Skeletal muscle tissue (tissue), 5 donors: ENCODE measurements at places on chromosomes 2 and 18. TPM values are rescaled to one million over a fixed set of nuclear protein-coding genes. Genes with fewer than 3 reads are reported as not detected.

The SDC1 gene
- 2.1 TPM for total RNA-seq

The SLC5A7 gene
- total RNA-seq: under 0.01 TPM

The CDH19 gene
- total RNA-seq: 3.1 TPM

The SLC11A1 gene
- 1.0 TPM for total RNA-seq

The DPP4 gene
- total RNA-seq: 24.0 TPM

The VSNL1 gene
- total RNA-seq: 2.1 TPM

The GALR1 gene
- not detected for total RNA-seq

The NDUFAF7 gene
- 6.3 TPM for total RNA-seq
